ENCODE measurements at places on chromosomes 6 and 20.

DNA sequence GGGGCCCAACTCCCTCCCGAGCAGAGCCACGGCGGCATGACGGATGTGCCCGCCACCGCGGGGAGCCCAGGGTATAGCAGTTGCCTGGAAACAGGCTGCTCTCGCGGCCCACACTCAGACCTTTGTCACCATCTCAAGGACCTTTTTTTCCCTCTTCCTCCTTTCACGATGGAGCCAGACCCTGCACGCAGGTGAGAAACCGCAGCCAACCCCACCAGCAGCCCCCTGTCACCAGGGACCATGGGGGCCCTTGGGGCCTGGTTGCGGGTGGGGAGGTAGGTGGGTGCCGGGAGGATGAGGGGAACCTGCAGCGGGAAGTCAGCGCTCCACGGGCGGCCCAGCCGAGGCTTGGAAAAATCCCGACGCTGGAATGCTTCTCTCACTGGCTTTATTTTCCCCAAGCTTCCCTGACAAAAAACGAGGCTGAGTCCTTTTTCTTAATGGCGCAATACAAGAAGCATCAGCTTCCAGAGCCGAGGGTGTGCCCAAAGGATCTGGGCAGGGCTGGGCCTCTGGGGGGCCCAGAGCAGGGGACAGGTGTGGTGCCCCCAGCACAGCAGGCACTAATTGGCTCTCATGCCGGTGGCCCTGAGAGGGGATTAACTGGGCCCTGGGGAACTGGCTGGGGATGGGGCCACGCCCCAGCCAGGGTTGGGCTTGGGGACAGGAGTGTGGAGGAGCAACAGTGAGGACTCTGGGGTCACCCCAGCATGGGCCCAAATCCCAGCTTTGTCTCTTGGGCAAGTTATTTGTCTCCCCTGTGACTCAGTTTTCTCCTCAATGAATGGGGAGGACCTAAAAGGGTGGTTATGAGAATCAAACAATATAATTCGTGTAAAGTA lies 23.9 kb downstream of the NOL4L start:
- no peak for DNase-seq

- peak; percentile 15 for DNase-seq
Measured at GRCh38 chr6:128519931-128520435, 416 bp downstream of the PTPRK start.

DNA sequence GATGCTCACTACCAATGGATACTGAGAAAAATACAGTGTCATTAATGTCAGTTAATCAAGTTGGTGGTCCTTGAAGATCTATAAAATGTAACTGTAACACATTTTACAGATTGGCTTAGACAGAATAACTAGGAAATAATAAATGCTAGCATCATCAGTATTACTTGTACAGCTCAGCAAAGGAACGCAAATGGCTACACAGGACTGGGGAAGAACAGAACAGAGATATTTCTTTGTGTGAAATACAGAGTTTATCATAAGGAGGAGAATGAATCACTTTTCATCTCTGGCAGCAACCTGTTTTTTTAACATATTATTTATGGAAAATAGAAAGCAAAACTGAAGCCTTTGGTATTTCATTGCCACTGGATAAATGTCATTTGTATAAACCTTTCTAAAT lies 8.2 kb upstream of the QKI start:
- no peak for DNase-seq

DNA sequence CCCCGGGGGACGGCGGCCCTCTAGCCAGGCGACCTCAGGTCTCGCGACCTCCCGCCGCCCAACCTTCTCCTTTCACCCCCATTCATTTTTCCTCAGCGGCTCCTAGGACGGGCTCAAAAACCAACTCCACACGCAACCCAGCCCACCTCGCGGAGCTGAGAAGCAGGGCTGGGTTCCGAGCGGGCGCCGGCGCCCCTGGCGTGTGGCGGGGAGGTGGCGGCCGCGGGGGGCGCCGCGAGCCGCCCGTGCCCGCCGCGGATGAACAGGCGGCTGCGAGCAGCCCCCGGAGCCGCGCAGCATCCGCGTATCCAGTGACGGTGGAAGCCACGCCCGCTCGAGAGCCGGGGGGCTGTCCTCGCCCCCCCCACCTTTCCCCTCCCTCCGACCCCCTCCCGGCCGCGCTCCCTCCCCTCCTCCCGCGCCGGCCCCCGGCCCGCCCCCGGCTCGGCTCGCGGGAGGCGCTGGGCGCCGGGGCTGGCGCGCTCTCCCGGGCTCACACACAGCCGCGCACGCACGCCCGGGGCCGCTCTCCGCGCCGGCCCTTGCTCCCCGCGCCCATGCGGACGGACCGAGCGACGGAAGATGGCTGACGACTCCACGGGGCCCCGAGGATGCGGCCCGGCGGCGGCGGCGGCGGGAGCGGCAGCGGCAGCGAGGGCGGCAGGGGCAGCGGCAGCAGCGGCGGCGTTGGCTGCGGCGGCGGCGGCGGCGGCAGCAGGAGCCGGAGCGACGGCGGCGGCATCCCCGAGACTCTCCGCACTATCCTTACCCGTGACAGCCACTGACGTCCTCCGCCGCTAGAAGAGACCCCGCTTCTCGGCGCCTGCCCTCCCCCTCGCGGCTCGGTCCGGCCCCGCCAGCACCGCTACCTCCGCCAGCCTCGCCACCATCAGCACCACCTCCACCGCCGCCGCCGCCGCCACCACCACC lies at the start of gene SOBP:
SOBP (plus strand) TSS at position 482 of the 930 bp plus-strand sequence. CDS start 500 bp downstream, outside the sequence.
- DNase-seq = peak; percentile 60

- no peak for DNase-seq
Measured at GRCh38 chr20:4787820-4788219, 66.1 kb downstream of the PRND start.

GRCh38 chr6:26571592-26572296 lies 25.0 kb upstream of the ABT1 start:
- DNase-seq = peak; percentile 87

DNA sequence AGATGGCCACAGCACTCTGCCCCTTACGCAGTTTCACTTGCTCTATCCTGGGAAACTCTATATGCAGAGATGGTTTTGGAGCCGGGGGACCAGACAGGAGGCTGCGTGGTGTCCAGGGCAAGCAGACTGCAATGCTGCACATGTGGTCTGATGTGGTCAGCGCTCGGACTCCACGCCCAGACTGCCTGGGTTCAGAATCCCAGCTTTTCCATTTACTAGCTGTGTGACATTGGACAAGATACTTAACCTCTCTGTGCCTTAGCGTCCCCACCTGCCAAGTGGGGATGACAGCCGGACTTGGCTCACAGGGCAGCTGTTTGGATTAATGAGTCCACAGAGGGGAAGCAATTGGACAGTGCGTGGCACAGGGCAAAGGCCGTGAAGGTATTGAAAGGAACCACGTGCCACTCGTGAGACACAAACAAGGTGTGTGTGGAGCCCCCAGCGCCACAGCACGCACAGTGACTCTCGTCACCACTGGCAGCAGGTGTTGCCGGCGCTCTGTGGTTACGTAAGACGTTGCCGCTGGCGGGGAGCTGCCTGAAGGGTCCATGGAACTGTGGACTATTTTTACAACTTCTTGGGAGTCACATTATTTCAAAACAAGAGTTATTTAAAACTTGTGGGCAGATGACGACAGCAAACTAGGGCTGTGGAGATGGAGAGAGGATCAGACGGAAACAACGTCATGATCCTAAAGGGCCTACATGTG lies 201.4 kb downstream of the PREX1 start:
- no peak for DNase-seq

DNA sequence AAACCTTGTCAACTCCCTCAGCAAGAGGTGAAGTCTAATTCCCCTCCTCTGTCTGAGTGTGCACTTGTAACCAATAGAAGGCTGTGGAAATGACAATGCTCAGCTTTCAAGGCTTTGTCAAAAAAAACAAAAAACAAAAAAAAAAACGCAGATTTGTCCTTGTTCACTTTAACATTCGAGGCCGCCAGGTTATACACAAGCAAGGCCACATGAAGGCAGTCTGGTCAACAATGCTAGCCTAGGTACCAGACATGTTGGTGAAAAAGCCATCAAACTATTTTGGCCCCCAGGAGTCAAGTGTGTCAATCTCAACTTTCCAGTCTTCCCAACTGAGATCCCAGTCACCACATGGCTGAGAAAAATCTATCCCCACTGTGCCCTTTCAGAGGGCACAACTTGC lies 92.3 kb downstream of the CDK19 start:
- DNase-seq = no peak

DNA sequence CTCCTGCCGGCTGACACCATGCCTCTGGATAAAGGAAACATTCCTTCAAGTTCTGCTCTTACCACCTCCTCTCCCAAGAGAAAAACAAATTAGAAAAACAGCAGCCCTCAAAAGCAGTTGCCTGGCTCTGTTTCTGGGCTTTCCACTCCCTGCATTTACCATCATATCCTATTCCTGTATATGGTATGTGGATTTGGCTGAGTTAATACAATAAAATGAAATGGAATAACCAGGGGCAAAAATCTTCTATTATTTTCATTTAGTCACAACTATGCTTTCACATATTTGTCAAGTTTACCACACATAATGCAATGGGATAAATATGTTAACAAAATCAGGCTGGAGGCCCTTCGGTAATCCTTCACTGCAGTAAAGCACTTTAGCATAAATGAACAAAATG lies 34.3 kb downstream of the COL12A1 start:
- no peak for DNase-seq

- DNase-seq = no peak
Measured at GRCh38 chr20:62219101-62219991, 732 bp downstream of the HRH3 start.

- no peak for DNase-seq
Measured at GRCh38 chr6:98880486-98880885, 46.1 kb downstream of the POU3F2 start.

DNA sequence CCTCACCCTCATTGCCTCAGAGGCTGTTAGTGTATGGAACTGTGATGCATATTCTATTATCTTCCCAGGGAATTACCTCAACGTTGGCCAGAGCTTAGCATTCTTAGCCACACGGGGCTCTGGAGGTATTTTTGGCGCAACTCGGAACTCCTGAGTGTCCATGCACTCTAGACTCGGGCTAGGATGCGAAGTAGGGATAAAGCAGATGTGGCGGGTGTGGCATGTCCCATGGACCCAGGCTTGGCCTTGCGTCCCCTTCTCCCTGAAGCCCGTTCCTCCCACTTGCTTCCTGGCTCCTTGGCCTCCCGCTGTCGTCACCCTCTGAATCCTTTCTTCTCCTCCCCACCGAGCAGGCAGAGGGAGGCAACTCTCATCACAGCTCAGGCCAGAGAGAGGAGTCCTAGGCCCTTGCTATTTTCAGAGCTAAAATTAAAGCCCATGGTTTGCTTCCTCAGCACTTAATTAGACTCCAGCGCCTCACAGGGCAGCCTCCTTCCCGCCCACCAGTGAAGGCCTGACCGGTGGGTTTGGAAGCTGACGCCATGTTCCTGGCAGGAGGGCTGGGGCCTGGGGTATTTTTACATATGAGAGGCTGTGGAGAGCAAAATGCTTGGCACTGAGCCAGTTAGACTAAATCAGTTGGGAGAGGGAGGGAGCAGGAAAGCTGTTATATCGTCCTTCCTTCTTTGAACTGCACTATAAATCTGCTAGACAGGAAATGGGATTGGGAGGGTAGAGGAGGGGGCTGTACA lies 138.7 kb downstream of the FOXO3 start:
- DNase-seq = no peak

DNA sequence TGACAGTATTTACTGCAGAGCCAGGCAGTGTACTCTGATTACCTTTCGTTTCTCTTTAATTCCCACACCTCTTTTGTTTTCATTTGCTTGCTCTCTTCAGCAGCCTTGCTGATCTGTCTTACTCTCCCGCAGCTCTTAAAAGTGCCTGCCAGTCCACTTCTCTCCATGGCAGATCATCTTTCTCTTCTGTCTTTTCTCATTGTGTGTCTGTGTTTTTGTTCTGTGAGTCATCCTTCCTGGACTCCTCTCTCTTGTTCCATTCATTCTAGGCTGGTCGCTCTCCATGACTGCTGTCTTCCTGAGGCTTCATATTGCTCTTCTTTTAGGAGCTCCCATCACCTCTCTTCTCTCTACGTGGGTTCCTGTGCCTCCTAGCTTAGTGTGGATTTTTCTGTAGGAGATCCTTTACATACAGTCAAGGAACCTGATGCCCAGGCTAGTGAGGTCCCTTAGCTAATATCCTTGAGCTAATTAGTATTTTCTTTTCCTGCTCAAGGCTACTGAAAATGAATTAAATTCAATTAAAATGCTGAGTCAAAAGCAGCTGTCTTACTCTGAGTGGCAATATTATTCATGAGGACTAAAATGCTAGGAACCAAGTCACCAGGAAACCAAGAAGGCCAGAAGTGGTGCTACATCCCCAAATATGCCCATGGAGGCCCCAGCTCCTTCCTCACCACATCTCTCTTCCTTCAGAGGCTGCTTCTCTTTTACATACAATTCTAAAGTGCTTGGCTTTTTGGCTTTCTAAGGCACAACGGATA lies 86.1 kb downstream of the SLX4IP start:
- DNase-seq = no peak

DNA sequence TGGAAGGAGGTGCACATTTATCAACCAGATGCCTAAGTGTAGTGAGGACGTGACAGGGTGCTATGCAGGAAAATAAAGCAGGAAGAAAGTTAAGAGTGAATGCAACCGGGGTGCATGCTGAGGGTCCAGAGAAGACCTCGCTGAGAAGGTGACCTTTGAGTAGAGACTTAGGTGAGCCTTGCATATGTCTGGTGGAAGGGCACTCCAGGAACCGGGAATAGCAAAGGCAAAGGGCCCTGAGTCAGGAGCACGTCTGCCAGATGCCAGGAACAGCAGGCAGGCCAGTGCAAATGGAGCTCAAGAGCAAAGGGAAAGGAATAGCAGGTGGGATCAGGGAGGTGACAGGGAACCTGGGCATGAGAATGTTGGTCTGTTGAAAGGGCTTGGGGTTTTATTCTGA lies 445.5 kb downstream of the PREX1 start:
- no peak for DNase-seq

DNA sequence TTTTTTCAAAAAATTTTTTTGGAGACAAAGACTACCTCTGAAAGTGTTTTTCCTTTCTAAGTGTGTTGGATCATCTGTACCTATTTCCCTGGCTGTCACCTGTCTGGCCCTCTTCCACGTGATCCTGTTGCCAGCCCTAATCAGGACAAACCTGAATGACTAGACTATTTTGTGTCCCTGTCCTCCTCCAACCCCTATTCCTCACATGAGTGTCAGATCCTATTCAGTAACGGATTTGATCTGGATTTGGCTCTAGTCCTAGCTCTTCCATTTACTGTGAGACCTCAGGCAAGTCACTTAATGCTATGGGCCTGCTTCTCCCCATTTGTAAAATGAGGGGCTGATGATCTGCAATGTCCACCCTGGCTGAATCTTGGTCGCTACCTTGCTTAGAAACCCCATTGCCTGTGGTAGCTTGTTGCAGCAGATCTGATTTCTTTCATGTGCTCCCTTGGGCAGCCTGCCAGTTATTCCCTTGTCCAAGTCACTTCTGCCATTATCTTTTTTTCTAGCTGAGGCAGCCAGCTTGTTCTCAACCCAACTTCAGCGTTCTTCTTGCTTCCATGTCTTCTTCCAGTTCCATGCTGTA lies 4.8 kb downstream of the PHF20 start:
- peak; percentile 85 for DNase-seq

GRCh38 chr6:16471222-16471909 lies 233.0 kb downstream of the GMPR start:
- DNase-seq = no peak

DNA sequence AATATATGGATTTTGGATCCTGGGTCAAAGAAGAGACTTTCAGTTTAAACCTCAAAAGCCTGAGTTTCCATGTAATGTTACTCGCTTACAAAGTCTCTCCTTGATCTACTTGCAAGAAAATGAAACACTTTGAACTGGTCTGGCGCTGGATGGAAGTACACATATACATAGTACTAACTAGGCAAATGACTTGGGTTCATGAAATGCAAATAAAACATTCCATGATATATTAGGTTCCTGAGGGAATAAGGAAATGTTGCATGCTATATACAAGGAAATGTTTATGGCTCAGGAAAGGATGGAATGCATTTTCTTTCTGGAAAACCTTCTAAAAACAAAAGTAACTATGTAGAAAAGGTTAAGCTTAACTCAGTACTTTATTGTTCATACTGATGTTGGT lies 11.4 kb upstream of the TXLNB start:
- no peak for DNase-seq
